ENCODE measurements at places on chromosomes 3 and 15. TPM values are rescaled to one million over a fixed set of nuclear protein-coding genes. Genes with fewer than 3 reads are reported as not detected.

Gene IGF2BP2
- total RNA-seq = 130 TPM

Gene TMCO5A
- not detected for total RNA-seq

Gene RARB
- total RNA-seq = 0.22 TPM

Gene CKMT1A
- total RNA-seq = 35.5 TPM

Gene SI
- not detected for total RNA-seq

Gene SLC9C1
- 0.15 TPM for total RNA-seq

Data from H9 (cell line).